ENCODE measurements at places on chromosomes 7 and 10.

- no peak for DNase-seq
Observed at GRCh38 chr7:42074076-42074475, 162.9 kb downstream of the GLI3 start.

DNA sequence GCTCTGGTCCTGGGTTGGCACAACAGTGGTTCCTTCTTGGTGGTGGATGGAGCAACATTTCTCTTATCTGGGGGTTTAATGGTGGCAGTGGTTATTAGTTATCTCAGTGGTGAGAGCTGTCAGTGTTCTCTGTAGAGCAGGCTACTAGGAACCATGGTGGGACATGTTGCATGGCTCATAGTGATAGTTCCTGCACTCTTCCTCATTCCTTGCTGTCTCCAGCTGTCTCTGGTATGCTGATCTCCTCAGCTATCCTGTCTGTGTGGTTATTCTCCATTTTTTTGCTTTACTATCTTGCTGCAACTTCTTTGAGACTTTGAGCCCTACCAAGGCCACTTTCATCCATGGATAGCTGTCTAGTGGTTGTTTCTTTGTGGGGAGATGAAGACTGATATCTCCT lies 44.0 kb downstream of the CCDC7 start:
- DNase-seq: no peak

DNA sequence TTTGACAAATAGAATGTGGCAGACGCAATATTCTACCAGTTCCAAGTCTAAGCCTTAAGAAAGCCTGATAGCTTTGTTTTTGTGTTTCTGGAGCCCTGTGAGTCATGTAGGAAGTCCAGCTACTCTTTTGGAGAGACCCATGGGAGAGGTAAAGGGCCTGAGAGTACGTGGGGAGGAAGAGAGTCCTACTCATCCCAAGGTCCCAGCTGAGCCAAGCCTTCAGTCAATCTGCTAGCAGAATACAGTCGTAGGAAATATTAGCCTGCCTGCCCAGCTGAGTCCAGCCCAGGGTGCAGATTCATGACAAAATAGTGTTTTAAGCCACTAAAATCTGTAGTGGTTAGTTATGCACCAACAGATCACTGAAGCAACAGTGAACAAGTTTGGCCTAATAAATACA lies 9.0 kb upstream of the GNA12 start:
- DNase-seq: no peak

GRCh38 chr10:32298075-32298812 lies 48.7 kb downstream of the EPC1 start:
- no peak for DNase-seq

Measured in AML-193 (cell line).